Stimulated activated naive CD4-positive, alpha-beta T cell treated with Interleukin-2 at 50 U/mL for 16 hours (primary cell): ENCODE measurements at places on chromosomes 4 and X.

- no peak for DNase-seq
These were observed 210.4 kb downstream of the MID1IP1 start for GRCh38 chrX:39011454-39012221.

DNA sequence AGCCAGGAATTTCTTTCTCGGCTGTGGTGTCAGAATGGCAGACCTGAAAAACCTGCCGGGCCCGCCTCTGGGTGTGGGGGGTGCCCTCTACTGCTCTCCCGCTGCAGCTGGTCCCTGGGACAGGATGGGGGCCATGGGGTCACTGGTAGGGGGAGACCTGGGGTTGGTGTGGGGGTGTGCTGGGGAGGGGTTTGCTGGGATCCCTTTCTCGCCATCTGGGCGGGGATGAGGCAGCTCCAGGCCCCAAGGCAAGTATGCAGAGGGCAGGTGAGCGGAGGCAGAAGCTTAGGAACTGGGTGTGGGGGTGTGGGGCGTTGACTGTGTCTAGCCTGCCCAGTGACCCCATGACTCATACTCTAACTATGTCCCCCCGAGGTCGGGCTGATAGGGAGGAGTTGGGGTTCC is 884 bp downstream of the CCDC120 start:
- DNase-seq: no peak

- DNase-seq: no peak
These were observed 4.1 kb upstream of the UGT2B7 start for GRCh38 chr4:69092190-69092589.

GRCh38 chr4:87978681-87979080 is 3.2 kb downstream of the SPP1 start:
- DNase-seq: no peak

DNA sequence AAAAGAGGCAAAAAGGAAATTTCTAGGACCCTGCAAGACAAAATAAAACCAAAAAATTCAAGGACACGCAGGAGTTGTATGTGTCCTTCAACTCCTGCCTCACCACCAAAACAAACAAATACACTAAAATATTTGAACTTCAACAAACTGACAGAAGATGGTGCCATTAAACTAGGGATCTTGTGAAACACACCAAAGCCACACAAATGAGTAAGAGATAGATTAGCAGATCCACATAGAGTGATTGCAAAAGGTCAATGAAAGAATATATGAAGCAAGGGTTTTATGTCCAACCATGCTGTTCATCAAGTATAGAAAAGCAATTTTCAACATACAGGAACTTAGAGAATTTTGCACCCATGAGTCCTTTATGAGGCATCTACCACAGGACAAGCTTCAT is 40.1 kb upstream of the SCML1 start:
- DNase-seq: no peak

DNA sequence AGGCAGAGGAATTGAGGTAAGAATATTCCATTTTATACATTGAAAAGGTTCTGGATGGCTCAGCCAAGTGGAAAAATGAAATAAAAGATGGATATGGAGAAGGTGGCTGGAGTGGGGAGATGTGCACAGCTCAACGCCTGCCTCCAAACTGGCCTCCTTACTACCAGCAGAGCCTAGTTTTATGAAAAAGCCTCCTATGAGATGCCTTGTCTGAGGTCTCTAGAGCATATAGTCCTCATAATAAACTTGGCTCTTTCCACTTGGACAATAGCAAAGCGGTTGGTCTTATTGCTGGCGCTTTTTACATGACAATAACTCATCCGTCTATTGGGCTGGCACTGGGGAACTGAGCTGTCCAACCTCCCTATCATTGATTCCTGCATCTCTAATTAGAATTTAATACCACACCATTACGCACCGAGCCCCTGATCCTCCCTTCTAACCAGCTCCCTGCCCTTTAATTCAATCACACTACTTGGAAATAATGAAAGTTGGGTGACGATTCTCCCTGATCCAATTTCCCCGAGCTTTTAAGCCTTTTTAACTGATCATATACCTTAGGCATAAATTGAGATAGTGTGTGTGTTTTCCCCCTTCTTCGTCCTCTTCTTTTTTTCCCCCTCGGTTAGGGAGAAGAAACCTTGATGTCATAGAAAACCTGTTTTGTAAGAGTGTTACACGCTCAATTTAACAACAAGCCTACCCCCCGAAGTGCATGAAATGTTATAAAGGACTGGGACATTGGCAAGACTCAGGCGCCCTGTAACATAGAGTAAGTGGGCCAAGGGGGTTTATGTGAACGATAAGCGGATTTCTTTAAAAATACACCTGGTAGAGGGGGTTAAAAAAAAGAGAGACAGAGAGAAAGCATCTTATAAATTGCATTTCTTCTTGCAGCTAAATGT is at the start of gene PHOX2B:
TSS of gene PHOX2B (minus strand) at position 155 of the 905 bp plus-strand sequence. CDS start at position 40, 115 bp downstream.
- no peak for DNase-seq

DNA sequence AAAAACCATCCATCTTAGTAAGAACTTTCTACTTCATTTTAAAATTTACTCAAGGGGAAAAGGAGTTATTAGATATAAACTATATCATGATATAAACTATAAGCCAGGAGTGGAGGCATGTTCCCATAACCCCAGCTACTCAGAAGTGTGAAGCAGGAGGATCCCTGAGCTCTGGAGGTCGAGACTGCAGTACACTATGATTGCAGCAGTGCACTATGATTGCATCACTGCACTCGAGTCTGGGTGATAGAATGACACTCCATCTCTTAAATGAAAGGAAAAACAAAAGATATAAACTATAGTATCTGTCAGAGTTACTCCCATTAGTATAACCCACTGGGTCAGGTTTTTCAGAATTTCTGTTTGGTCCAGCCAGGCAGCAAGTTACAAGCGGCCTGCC is 47.6 kb downstream of the RPS3A start:
- no peak for DNase-seq

DNA sequence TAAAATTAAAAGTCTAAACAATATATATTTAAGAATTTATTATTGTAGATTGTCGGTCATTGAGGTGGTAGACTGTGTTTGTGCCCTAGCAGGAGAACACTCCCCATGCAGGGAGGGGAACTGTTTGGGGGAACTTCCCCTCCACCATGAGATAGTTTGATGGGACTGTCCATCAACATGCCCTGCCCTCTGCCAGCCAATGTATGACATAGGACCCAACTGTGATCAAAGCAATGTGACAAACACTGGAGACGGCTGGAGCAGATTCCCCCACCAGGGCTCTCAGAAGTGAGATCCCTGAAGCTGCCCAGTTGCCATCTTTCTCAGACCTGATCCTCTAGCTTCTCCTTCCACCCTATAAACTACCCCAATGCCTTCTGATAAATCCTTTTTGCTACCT is 44.9 kb downstream of the SH3KBP1 start:
- DNase-seq: no peak

DNA sequence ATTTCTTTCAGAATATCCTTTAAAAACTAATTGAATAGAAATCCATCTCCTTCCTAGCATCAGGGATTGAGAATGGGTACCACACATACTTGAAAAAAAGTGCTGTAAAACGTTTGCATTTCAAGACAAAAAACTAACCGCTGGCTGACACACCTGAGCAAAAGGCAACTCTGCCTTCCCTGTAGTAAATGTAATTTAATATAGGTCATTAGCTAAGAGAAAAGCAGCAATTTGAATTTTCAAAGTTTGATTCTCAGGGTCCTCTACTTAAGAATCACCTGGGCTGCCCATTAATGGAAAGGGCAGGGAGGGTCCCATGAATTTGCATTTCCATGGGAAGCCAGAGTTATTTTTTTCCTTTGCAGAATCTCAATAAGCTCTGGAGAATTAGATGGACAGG is 40.5 kb upstream of the SPP1 start:
- no peak for DNase-seq

- DNase-seq: no peak
These were observed 24.4 kb upstream of the ZFX start for GRCh38 chrX:24125028-24125612.

DNA sequence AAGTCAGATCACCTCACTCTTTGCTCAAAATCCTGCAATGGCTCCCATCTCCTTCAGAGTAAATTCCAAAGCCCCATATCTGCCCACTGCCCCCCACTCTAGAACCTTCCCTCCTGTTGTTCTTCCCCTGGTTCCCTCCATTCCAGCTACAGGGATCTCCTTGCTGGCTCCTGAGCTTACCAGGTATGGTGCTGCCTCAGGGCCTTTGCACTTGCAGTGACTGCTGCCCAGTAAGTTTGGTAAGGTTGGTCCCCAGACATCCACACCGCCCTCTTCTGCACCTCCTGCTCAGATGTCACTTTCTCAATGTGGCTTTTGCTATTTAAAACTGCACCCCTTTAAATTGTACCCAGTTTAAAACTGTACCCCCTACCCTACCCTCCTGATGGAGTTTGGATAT is 7.8 kb upstream of the MAN2B2 start:
- no peak for DNase-seq

GRCh38 chrX:54208531-54208930 is 25.5 kb upstream of the FAM120C start:
- no peak for DNase-seq

- DNase-seq: no peak
These were observed 331.5 kb downstream of the RPA4 start for GRCh38 chrX:97215186-97215585.

DNA sequence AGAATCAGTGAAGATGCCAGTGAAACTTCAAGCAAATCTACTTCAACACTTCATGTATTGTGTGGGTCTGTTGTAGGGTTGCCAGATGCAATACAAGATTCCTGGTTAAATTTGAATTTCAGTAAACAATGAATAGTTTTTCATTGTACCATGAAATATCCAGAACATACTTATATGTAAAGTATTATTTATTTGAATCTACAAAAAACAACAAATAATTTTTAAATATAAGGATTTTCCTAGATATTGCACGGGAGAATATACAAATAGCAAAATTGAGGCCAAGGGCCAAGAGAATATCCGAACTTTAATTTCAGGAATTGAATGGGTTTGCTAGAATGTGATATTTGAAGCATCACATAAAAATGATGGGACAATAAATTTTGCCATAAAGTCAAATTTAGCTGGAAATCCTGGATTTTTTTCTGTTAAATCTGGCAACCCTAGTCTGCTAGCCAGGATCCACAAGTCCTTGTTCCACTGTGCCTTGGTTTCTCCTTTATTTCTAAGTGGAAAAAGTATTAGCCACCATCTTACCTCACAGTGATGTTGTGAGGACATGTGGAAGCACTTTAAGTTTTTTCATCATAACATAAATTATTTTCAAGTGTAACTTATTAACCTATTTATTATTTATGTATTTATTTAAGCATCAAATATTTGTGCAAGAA is 2.3 kb downstream of the CXCL8 start:
- no peak for DNase-seq

GRCh38 chr4:7118013-7118832 is 50.4 kb upstream of the GRPEL1 start:
- DNase-seq: no peak

DNA sequence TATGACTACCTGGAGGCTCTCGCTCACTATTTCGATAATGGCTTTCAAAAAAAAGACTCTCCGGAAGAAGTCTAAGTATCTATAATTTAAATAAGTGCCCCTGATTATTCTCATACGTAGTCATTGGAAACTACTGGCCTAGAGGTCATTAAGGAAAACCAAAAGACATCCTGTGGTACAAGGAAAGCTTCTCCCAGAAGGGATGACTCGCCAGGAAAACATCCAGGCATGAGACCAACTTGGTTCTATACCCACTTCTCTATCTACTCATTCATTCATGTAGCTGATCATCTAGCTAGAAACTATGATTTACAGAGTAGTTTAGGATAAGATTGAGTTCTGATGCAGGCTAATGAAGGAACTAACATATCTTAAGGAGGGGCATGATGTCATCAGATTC is 37.7 kb downstream of the SOX3 start:
- no peak for DNase-seq

- DNase-seq: no peak
These were observed 30.8 kb upstream of the VCX2 start for GRCh38 chrX:8201896-8202331.

GRCh38 chrX:74892561-74892960 is 32.7 kb downstream of the NEXMIF start:
- DNase-seq: no peak

DNA sequence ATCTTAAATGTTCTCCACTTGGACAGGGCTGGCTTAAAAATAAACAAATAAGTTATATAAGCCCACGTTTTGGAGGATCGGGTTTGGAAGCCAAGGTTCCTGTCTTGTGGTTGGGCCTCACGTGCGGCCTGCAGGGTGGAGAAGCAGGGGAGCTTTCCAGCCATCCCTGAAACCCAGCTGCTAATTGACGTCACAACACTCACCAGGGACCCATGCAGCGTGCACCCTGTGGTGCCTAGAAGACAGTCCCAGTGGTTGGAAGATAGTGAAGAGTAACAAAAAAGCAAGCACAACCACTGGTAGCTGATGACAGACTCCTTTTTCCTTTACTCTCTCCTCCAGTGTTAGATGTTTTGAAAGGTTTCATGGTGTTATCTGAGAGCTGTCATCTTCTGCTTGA is 142.0 kb upstream of the RBPJ start:
- no peak for DNase-seq
